ENCODE measurements at places on chromosomes 13 and 19.
A peak's percentile ranks its signal among the peaks of the same experiment; 100 is the strongest.

- peak; percentile 24 for DNase-seq
Observed at GRCh38 chr13:106277484-106278154, 257.8 kb downstream of the EFNB2 start.

DNA sequence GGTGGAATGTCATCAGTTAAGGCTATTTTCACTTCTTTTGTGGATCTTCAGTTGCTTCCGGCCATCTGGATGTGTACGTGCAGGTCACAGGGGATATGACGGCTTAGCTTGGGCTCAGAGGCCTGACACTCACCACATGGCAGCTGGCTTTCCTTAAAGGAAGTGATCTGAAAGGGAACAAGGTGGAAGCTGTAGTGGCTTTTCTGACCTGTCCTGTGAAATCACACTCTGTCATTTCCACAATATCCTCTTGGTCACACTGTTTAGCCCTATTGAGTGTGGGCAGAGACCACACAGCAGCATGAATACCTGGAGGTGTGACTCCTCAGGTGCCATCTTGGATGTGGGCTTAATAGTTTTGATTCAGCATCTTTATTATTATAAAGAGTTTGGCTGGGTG is 4.5 kb upstream of the BAX start:
- no peak for DNase-seq

GRCh38 chr13:26060357-26060756 is 8.5 kb upstream of the SHISA2 start:
- DNase-seq, result no peak

- DNase-seq, result no peak
Observed at GRCh38 chr13:51305271-51305967, 34.1 kb upstream of the SERPINE3 start.

DNA sequence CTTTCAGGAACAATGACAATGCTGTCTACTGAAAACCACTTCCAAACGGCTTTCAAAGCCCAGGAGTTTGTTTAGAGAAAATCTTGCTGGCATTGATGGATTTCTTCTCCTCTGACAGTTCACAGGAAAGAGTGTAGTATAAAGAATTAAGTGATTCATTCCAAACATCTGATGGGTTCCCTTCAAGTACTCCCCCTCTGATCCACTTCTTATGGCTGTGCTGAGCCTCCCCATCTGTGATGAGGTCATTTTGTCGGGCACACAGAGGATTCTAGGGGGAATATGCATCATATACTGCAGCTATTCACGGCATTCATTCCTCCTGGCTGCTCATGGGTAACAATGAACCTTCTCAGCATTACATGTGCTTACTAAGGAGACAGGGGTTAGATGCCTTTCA is 107.9 kb downstream of the RGCC start:
- no peak for DNase-seq

DNA sequence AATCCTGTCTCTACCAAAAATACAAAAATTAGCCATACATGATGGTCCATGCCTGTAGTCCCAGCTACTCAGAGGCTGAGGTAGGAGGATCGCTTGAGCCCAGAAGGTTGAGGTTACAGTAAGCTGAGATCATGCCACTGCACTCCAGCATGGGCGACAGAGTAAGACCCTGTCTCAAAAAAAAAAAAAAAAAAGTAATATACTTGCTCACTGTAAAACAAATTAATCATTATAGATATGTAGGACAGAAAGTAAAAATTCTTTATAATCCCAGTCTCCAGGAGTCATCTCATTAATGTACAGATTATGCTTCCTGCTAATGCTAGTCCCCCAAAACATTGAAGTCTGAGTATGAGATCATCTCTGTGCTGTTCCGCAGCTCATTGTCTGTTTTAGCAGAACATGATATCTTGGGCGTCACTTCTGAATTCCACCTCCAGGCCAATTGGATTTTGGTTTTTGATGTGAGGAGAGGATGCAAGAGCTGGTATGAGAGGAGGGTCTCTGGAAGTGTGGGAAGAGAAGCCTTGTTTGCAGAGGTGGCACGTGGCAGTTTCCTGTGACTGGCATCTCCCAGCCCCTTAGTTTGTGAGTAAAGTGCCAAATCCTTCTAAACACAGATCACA is 75.4 kb upstream of the NPAS1 start:
- DNase-seq, result no peak

GRCh38 chr19:50658441-50659317 is 9.4 kb downstream of the C19orf81 start:
- peak; percentile 68 for DNase-seq

DNA sequence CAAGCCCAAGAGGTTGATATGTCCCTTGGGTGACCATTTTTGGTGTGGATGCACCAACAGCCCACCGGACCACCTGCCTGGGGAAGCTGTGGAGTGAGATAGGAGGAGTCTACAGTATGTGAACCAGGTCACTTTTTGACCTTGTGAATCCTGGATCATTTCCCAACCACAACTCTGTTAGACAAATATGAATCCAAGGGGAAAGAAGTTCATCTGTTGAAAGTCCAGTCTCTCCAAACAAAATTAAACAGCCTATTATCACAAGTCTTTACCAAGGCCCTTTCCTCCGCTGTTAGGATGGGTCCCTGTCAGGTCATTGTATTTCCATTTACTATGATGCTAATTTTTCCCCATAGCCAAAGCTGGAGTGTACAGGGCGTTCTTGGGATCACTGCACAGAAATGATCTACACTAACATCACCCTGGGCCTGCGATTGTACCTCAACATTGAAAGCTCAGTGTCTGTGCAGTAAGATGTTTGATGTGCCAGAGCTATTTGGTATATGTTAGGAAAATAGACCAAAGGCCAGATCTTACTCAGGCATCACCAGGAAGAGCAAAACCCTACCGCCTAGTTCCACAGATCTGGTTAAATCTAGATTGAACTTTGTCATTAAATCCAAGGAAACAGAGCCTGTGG is 117.1 kb downstream of the STARD13 start:
- DNase-seq, result no peak

Measured in heart right ventricle (tissue), 16 donors.